ENCODE measurements at places on chromosomes 2 and 18.

- no peak for DNase-seq
Observed at GRCh38 chr2:70202236-70202806, 11.5 kb upstream of the C2orf42 start.

GRCh38 chr2:216829533-216829932, 30.3 kb downstream of the TNP1 start:
- no peak for DNase-seq

DNA sequence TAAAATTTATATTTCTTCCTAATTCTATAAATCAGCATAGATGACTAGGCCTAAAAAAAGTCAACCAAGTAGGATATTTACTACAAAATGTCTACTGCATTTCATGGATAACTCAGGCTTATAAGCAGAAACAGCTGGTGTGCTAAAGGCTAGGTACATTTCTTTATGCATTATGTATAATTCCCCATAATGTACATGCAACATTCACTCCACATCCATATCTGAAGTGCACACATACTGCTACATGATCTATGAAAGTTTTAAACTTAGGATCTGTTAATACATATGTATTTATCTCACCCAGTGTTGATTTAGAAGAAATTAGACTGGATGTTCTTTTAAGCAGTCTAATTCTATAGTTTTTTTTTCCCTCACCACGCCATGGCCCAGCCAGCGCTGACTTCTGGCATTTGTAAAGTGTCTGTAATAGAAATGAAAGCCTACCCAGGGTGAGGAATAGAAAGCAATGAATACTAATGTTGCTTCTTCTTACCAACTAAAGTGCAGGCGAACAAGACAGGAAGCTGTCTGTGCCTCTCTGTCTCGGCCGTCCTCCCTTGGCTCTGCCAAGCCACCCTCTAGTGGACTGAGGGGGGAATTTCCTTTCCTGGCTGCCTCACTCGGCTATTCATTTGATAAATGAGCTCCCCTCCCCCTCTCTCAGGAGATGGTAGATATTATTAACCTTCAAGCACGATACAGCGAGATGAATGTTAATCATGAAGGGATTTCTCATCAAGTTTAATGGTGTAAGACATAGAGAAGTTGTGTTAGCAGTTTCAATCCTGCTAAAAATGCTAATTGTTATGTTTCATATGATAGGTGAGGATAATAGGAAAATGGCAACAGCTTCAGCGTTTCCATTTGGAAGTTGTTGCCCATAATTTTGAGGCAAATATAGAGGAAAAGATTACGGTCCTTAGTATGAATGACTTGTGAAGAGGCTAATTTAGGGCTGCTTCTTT, 384.5 kb downstream of the MTX2 start:
- no peak for DNase-seq

- DNase-seq, result no peak
Observed at GRCh38 chr2:158380746-158381145, 75.8 kb downstream of the CCDC148 start.

DNA sequence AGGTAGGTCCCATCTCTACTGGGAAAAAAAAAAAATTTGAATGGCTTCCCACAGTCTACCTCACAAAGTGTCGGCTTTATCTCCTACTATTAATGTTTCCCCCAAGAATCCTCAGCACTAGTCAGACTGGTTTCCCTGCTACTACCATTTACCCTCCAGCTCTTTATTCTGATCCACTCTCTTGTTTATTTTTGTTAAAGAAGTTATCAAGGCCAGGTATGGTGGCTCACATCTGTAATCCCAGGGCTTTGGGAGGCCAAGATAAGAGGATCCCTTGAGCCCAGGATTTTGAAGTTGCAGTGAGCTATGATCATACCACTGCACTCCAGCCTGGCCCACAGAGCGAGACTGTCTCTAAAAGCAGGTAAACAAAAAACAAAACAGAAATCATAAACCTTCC, 1275.3 kb downstream of the LRP1B start:
- no peak for DNase-seq

DNA sequence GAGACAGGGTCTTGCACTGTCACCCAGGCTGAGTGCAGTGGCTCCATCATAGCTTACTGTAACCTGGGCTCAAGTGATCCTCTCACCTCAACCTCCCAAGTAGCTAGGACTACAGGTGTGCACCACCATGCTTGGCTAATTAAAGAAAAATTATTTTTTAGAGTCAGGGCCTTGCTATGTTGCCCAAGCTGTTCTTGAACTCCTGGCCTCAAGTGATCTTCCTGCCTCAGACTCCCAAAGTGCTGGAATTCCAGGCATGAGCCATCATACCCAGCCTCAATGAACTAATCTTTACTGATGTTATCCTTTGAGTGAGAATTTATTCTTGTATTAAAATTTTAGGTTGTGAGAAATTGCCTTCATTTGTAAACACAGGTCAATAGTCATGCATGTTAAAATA, 27.0 kb upstream of the CD28 start:
- no peak for DNase-seq

DNA sequence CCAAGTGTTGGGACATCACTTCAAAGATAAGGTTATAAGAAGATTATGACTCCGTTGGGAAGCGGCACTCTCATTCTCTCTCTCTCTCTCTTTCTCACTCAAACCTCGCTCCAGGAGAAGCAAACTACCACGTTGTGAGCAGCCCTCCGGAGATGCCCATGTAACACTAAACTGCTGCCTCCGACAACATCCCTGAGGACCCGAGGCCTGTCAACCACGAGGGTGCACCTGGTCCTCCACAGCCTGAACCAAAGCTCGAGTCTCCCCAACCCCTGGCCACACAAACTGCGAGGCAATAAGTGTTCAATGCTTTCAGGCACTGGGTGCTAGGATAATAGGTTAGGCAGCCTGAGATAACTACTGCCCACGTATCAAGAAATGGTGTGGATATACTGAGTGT, 654.5 kb upstream of the ID2 start:
- DNase-seq, result no peak

DNA sequence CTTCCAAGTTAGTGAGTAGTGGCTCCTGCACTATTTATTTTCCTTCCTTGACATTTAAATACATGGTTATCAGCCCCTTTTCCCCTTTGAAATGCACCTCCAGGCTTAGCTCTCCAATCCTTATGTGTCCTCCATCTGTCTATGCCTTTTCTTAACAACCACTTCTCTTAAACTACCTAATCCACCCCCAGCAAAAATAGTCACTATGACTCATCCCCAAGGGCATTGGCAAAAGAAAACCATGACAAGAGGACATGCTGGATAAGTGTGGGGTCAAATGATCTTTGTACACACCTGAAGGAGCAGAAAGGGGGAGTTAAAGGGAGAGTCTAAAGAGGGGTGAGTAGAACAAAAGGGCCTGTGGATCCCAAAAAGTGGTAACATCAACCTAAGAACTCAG, 127.2 kb downstream of the ANKRD44 start:
- DNase-seq, result no peak

DNA sequence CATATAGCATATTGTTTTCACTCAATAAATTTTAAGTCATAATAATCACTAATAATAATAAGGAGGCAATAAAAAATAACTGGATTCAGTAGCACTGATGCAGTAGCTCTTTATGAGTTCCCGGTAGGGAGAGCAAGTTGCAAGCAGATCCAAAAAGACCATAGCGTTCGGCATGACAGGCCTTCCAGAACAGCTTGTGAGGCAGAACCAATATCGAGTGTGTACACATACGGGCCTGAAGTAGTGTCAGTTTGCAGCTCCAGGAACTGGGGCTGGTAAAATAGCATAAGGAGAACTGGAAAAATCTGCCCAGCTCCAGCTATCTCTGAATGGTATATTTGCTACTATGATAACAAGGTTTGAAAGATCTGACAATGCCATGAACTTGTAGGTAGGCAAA, 1607.8 kb upstream of the PIK3C3 start:
- no peak for DNase-seq

DNA sequence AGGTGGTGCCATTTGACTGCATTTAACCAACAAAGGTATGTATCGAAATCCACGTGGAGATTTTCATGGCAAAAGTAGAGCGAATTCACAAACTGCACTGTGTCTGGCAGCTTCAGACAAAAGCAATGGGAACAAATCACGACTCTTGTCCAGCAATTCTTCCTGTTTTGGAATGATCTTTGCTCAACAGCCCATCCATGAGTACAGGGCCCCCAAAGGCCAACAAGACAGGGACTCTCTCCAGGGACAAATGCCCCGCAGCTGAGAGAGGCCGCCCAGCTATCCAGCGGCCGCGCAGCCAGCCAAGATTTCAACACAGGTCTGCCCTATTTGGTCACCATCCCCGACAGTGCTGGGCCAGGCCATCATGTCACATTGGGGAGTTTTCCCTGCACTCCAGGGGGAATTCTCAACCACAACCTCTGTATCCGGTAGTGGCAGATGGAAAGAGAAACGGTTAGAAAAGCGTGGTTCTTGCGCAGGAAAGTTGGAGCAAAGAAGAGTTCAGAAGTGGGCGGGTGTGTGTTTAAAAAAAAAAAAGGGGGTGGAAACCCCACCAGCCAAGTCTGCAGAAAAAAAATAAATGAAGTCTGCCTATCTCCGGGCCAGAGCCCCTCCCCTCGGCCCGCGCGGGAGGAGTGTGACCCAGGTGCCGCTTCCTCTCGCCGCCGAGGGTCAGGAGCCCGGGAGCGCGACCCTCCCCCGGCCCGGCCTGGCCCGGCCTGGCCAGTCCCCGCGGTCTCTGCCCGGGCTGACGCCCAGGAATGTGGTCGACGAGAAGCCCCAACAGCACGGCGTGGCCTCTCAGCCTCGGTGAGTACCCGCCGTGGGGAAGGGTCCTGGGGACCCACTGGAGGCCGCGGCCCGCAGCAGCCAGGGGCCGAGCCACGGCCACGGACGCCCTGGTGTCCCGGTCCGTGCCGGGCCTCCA, at the start of gene GYPC:
TSS of gene GYPC (plus strand) at position 659 of the 931 bp plus-strand sequence. CDS start at position 765, 106 bp downstream.
- DNase-seq, result peak; percentile 35

GRCh38 chr2:134120406-134120732, 133.5 kb upstream of the MGAT5 start:
- DNase-seq, result no peak

DNA sequence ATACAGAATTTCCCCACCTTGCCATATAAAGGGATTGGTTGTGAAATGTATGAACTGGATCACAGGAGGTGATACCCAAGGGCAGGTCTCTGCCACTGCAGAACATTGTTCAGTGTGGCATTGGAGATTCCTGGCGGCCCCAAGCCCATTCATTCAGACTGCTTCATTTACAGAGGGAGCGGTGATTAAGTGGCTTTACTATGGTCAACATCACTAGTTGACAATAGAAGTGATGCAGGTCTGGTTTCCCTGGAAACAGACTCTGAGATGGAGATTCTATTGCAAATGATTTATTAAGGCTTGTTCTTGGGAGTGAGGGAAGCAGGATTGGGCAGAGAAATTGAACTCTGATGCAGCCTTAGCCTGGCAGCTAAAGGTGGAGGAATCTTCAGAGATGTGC, 62.4 kb downstream of the ZDBF2 start:
- no peak for DNase-seq

Data from effector memory CD4-positive, alpha-beta T cell (primary cell).